Amniotic epithelial cell (primary cell): ENCODE measurements at places on chromosomes 1 and 21.
A peak's percentile ranks its signal among the peaks of the same experiment; 100 is the strongest.

- DNase-seq = no peak
These were observed 22.0 kb upstream of the VAMP3 start for GRCh38 chr1:7749126-7749525.

DNA sequence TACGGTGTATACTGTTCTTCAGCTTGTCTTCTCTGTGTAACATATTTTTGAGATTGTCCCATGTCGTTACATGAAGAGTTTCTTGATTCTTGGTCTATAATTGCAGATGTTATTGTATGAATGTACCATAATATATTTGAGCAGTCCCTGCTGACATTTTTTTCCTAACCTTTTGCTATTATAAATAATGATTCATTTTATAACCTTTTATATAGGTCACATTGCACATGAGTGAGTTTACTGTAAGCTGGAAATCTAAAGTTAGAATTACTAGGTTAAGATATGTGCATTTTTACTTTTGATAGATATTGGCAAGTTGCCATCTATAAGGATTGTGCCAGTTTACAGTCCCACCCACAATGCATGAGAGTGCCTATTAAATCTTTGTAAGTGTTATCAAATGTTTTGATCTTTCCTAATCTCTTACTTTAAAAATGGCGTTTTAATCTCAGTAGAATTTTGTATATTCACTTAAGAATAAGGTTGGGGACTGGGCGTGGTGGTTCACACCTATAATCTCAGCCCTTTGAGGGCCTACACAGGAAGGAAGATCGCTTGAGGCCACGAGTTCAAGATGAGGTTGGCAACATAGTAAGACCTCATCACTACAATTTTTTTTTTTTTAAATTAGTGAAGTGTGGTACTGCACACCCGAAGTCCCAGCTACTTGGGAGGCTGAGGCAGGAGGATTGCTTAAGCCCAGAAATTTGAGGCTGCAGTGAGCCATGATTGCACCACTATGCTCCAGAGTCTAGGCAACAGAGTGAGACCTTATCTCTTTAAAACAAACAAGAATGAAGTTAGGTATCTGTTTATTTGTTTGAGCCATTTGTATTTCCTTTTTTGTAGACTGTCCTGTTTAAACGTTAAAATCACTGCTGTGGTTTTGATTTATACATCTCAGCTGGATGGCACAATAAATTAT lies 36.5 kb downstream of the ZMYM1 start:
- DNase-seq = no peak

DNA sequence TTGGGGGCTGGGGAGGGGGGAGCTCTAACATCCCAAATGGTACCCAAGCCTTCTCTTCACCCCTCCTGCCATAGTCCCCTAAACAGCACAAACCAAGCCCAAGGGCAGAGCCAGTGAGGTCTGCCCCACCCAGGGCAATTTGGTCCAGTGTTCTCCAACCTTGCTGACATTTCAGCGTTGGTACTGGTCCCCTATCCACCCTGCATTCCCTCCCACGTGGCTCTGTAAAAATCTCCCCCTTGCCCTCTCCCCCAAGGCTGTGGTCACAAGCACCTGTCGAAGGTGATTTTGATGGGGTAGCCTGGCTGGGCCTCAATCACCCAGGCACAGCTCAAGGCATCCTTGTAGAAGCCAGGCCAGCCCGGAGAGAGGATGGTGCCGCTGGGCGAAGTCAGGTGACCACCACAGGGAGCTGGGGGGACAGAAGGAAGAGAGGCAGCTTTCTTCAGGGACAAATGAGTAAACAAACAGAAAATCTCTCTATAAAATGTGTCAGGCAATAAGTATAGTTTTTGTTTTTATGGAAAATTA lies 137.5 kb upstream of the HMGB4 start:
- no peak for DNase-seq

DNA sequence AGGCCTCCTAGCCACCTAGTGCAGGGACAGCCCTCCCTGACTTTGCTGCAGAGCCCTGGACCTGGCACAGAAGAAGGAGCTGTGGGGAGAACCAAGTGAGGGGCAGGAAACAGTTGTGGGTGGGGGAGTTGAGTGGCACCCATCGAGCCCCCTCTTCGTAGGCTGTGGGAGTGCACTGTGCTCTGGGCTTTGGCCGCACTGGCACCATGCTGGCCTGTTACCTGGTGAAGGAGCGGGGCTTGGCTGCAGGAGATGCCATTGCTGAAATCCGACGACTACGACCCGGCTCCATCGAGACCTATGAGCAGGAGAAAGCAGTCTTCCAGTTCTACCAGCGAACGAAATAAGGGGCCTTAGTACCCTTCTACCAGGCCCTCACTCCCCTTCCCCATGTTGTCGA lies 1.2 kb downstream of the DUSP23 start:
- DNase-seq = no peak

DNA sequence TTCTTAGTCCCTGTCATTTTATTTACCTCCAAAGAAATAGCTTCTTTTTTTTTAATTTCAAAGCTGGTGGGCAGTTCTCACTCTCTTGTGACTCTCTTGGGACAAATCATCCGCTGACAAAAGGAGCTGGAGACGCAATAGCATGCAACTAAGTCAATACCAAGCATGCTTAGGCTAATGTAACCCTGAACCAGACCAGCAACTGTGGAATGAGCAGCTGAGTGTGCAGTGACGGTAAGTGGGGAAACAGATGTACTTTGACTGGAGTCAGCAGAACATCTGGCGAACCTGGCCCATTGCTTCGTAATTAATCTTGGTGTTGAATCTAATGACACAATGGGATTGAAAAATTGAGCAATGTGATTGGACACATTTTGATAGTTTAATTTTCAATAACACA lies 280.7 kb upstream of the PLXNA2 start:
- no peak for DNase-seq

- DNase-seq = no peak
These were observed 523.4 kb downstream of the PTBP2 start for GRCh38 chr1:97245026-97245425.

DNA sequence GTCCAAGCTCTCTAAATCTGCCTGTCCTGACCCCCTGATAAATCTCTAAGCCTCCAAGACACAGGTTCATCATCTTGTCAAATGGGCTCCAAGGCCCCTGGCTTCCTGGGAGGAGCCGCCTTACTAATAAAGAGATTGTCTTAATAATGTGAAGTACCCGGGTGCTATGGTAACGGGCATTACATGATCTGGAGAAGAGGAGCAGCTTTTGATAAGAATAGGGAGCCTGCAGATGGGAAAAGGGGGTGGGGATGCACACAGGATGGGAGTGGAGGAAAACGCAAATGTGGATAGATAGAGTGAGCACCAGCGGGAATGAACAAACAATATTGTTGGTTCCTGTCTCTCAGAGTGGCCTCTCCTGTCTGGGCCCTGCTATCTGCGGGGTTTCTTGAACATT lies 11.9 kb upstream of the RXRG start:
- no peak for DNase-seq

DNA sequence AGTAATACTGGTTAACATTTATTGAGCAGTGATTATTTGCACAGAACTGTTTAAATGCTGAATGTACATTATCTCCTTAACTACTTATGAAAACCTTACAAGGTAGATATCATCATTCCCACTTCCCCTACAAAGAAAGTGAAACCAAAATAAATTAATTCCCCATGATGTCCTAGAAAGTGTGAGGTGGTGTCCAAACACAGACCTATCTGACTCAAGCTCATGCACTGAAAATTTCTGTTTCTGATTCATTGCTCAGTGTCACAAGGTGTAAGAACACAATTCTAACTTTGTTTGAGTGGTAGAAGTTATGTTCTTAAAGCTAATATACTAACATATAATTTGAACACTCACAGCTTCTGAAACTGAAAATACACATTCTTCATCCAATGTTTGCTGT lies 178.7 kb downstream of the MRPL39 start:
- DNase-seq = no peak

DNA sequence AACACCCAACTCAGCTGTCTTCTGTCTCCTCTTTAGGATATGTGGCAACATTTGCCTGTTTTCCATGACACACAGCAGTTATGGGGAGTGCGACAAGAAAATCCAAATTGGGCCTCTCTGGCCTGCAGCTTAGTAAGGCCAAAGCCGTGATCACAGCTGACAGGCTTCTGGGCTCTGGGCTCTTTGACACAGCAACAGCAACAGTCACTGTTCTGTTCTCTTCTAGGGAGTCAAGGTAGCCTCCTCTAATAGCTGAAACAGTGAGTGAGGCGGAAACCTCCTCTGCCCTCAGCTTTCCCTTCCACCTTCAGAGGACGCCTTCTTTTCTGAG lies 19.0 kb downstream of the CLCA1 start:
- DNase-seq = no peak

DNA sequence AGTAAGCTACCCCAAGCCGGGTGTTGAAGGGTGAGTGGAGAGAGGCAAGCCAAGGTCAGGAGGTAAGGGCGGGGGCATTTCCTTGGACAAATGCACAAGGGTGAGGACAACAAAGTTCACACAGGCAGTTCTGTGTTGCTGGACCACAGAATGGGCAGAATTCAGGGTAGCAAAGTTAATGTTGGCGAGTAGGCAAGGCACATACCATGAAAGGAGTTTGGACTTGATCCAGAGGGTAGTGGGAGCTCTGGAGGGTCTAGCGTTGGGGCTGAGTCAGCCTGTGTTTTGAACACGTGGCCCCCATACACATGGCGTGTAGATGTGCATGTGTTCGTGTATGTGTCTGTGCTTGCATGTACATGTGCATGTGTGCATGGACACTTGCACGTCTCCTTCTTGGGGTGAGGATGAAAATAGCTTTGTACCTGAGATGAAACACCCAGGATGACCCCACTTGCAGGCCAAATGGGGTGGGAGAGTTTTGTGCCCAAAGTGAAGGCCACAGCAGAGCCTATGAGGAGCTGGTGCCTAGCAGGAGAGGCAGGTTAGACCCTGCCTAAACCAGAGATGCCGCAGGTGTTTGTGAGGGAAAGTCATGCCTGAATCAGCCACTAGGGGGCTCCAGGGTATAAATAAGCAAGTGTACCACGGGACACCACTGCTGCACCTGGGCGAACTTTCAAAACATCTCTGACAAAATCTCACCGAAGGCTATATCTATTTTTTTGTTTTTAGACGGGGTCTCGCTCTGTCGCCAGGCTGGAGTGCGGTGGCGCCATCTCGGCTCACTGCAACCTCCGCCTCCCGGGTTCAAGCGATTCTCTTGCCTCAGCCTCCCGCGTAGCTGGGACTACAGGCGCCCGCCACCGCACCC lies 21.8 kb downstream of the SLC27A3 start:
- peak; percentile 56 for DNase-seq

DNA sequence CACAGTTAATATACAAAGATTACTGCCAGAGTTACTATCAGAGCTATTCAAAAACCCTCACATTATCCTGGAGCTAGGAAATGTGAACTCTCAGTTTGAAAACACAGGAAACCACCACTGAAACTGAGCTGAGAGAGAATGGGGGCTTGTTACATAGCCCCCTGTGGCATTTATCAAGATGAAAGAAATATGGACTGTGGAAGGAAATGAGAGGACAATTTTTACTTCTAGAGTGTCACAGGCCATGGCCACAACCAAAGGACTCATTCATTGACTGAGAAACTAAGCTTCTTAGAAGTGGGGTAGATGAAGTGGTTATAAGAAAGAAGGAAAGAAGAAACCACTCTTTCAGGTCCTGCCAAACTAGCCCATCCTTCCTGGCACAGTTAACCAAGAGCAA lies 25.3 kb downstream of the DSTYK start:
- no peak for DNase-seq

- peak; percentile 59 for DNase-seq
These were observed 39.1 kb downstream of the SPSB1 start for GRCh38 chr1:9331558-9332346.

- peak; percentile 98 for DNase-seq
These were observed 43.3 kb downstream of the PTPRC start for GRCh38 chr1:198681831-198682759.

- DNase-seq = no peak
These were observed 264.7 kb downstream of the TRABD2B start for GRCh38 chr1:47732489-47732888.
